GDM1 (cell line): ENCODE measurements at places on chromosomes 3 and 15.

DNA sequence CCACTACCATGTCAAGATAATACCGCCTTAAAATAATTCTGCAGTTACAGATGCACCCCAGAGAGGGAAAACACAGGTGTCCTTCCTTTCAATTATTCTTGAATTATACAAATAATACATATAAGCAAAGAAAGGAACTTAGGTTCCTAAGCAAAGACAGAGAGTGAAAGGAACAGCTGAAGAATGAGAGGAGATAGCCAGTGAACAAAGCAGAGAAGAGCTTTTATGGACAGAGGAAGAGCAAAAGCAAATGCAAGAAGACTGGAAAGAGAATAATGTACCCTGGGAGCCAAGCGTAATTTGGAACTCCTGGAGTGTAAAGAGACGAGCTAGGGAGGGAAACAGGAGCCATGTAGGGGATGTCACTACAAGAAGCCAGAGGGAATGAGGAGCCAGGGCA lies 21.7 kb downstream of the GPR176 start:
- no peak for DNase-seq

GRCh38 chr15:22949074-22949547 lies 31.1 kb downstream of the CYFIP1 start:
- DNase-seq = peak; percentile 33

GRCh38 chr3:24505691-24506550 lies 11.3 kb upstream of the THRB start:
- no peak for DNase-seq

- no peak for DNase-seq
These were observed 130.6 kb downstream of the IMPG2 start for GRCh38 chr3:101189796-101190195.

DNA sequence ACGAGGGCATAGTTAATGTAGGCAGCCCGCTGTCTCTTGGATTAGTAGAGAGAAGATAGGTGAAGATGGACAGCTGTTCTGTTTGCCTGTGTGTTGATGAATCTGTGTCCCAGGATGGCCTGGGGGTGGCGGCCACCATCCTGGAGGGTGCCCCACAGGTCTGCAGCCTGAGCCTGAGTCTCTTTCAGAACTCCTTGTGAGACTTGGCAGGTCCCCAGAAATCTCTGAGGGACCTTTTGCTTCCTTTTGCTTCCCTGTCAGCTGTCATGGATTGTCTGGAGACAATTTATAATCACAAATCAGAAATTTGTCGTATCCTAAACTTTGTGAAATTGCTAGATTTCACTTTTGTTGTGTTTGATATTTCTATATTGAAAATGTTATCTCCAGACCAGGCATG lies 17.4 kb downstream of the FAN1 start:
- no peak for DNase-seq

DNA sequence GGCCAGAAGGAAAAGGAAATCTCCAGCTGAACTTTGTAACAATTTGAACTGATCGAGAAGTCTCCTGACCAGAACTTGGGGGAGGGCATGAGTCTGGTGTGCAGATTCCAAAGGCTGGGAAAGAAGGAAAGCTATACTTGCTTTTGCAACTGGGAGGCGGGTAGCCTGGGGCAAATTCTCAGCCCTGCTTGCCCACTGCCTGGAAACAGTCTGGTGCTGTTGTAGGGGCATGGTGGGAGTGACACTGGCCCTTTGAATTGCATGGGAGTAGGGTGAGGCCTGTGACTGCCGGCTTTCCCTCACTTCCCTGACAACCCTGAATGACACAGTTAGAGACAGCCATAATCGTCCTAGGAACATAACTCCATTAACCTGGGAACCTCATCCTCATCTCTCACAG lies 114.0 kb upstream of the POU1F1 start:
- DNase-seq = no peak

- no peak for DNase-seq
These were observed 64.8 kb downstream of the BOC start for GRCh38 chr3:113275929-113276750.

DNA sequence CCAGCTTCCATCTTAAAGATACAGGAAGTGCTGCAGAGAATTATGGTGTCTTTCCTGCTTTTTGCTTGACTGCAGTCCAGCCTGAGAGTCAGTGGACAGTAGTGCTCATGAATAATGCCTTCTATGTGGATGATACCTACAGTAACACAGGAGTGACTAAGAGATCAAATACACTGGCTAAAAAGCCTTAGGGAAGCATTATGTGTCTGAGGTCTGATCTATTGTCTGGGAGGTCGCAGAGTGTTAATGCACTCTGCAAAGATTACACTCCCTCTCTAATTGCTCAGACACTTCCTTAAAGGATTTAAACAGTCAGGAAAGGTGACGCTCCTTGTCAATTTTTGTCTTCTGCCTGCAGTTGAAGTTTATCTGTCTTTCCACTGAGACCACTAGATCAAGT lies 183.6 kb downstream of the MCTP2 start:
- DNase-seq = no peak

DNA sequence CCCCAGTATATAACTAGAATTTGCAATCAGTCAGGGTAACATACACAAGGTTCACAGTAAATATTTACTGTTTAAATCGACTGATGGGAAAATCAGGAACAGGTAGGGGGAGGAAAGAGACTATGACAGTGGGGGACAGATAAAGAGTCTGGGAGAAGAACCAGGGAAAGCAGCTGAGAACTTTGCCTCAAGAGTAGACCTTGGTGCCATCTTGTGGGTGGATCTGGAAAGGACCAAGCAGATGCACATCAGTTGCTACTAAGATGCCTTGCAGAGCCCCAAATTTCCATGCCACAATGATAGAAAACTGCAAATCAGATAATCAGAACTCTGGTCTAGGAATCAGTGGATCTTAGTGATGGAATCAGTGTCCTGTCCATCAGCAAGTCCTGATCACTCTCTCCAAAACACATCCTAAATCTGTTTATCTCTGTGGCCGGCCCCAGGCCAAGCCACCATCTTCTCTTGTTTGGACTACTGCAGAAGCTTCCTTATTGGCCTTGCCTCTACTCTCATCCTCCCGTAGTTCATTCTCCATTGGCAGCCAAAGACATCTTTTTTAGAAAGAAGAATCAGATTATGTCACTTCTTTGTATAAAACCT lies 62.7 kb downstream of the PDE8A start:
- peak; percentile 41 for DNase-seq

- no peak for DNase-seq
These were observed 58.0 kb downstream of the GPR160 start for GRCh38 chr3:170095771-170096170.

DNA sequence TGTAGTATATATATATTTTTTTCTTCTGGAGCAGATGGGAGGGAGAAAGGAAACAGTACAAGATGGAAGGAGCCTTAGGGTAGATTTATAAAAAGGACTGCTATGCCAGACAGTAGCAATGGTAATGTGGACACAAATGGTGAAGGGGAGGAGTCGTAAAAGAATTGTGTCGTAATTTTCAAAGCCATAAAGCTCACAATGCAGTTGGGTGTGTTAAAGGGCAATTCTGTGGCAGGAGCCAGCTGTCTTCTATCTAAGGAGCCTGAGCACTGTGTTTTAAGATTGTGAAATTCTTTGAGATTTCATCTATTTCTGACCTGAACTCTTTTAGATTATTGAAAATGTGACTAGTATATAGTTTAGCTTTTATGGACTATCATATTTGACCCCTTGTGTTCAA lies 58.9 kb downstream of the CNOT10 start:
- no peak for DNase-seq

- no peak for DNase-seq
These were observed 417 bp downstream of the HACD2 start for GRCh38 chr3:123584284-123584987.

DNA sequence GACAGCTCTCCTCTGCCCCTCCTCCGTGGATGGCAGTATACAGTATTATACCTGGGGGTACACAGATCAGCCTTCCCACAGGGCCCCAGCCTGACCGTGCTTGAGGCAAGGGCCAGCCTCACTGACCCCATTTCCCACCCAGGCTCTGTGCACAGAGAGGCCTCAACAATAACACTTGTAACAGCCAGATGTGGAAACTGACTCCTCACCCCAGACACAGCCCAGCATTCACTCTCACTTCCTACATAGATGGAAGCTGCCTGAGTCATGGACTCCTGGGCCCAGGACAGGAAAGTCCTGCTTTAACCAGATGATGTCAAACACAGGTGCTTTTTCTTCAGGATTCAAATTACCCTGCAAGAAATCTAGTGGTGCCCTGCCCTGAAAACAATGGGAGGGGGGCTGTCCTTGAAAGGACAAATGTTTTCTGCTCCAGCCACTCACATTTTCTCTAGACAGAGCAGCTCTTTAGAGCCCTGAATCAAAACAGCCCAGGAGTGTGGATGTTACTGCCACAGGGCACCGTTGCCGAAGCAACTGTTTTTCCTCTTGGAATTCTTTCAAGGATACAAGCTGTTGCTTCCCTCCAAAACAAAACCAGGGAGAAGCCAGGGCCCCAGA lies 16.4 kb downstream of the CCDC12 start:
- DNase-seq = no peak

DNA sequence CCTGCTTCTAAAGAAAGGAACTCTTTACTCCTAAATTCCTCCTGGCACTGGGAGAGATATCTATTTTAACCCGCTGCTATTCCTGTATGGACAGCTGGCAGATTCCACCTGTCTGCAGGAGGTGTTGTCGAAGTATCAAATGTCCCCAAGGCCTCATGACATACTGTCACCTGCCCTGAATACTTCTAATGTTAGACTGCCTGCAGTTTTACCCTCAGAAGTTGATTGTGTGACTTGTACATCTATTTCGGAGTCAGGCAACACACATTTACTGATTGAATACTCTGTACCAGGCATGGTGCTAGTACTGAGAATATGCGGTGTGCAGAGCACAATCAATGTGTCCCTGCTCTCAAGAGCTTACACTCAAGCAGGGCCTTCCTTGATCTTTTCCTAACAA lies 38.6 kb downstream of the PDZRN3 start:
- no peak for DNase-seq

- no peak for DNase-seq
These were observed 65.6 kb downstream of the COL6A6 start for GRCh38 chr3:130582457-130583153.

- DNase-seq = no peak
These were observed 50.3 kb downstream of the FBLN2 start for GRCh38 chr3:13598926-13599886.

- DNase-seq = no peak
These were observed 77.4 kb downstream of the VPS8 start for GRCh38 chr3:184889312-184889904.

- no peak for DNase-seq
These were observed 19.6 kb downstream of the NR1D2 start for GRCh38 chr3:23964537-23965235.

DNA sequence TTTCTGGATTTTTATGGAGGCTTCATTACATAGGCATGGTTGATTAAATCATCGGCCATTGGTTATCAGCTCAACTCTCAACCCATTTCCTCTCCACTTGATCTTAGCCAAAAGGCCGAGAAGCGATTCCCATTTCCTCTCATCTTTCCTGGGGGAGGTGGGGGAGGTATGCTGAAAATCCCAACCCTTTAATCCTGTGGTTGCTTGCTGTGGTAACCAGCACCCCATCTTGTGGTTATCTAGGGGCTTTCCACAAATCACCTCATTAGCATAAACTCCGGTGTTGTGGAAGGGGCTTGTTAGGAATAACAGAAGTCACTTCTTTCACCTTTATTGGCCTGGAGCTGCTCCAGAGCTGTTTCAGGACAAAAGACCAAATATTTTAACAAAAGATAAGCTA lies 20.9 kb downstream of the PDE8A start:
- DNase-seq = no peak

- DNase-seq = no peak
These were observed 9.9 kb upstream of the LEKR1 start for GRCh38 chr3:156816091-156816793.
